Daoy (cell line): ENCODE measurements at places on chromosomes 7 and 10. TPM values are rescaled to one million over a fixed set of nuclear protein-coding genes. Genes with fewer than 3 reads are reported as not detected.

Gene FAM20C
- total RNA-seq, result 48.8 and 48.9 TPM in 2 replicates

Gene CLDN15
- 4.9 and 5.8 TPM in 2 replicates for total RNA-seq

Gene NEUROD6
- not detected in 2 replicates for total RNA-seq

Gene PNLIPRP2
- not detected in 2 replicates for total RNA-seq

Gene ABCF2
- 116 and 126 TPM in 2 replicates for total RNA-seq

Gene KLF14
- 0.06 and 0.86 TPM in 2 replicates for total RNA-seq

Gene AGAP5
- total RNA-seq, result 1.1 and 1.8 TPM in 2 replicates

Gene LRIT1
- total RNA-seq, result not detected in 2 replicates

Gene OR9A2
- total RNA-seq, result not detected in 2 replicates

Gene C10orf105
- total RNA-seq, result not detected in 2 replicates

Gene HOXA3
- total RNA-seq, result 12.4 and 16.8 TPM in 2 replicates

Gene OIT3
- total RNA-seq, result not detected in 2 replicates

Gene DBF4
- total RNA-seq, result 51.5 and 87.8 TPM in 2 replicates

Gene ZNF425
- total RNA-seq, result 1.3 and 1.4 TPM in 2 replicates

Gene PSD
- 0.29 TPM in 1 of 2 replicates, not detected in the other for total RNA-seq
